A549 treated with GW870086 at 1 μM for 4 hours (cell line): ENCODE measurements at places on chromosomes 5 and 9. TPM values are rescaled to one million over a fixed set of nuclear protein-coding genes. Genes with fewer than 3 reads are reported as not detected.

The PCDHA9 gene
- 0.02 to 0.07 TPM in 2 of 5 replicates, not detected in the others for total RNA-seq

The FOXD1 gene
- total RNA-seq = 14.7 to 22.1 TPM (median 19.3 TPM) in 5 replicates

The DBH gene
- total RNA-seq = not detected in 5 replicates

The CD72 gene
- 0.06 to 0.31 TPM (median 0.14 TPM) in 4 of 5 replicates, not detected in the other for total RNA-seq

The SETD9 gene
- total RNA-seq = 4.5 to 8.2 TPM (median 6.0 TPM) in 5 replicates

The NR4A3 gene
- 1.5 to 3.2 TPM (median 2.1 TPM) in 5 replicates for total RNA-seq

The ZFP2 gene
- not detected in 5 replicates for total RNA-seq

The PCDHB2 gene
- 3.3 to 4.1 TPM (median 3.4 TPM) in 5 replicates for total RNA-seq

The C9orf40 gene
- 7.8 to 12.5 TPM (median 11.2 TPM) in 5 replicates for total RNA-seq

The ZNF354C gene
- total RNA-seq = 0.50 to 1.0 TPM (median 0.70 TPM) in 5 replicates

The SPATA31D4 gene
- not detected in 5 replicates for total RNA-seq

The ARHGAP26 gene
- 5.9 to 9.5 TPM (median 8.8 TPM) in 5 replicates for total RNA-seq

The CCDC69 gene
- 1.5 to 2.0 TPM (median 1.9 TPM) in 5 replicates for total RNA-seq

The CKS2 gene
- 362 to 446 TPM (median 374 TPM) in 5 replicates for total RNA-seq

The NME5 gene
- total RNA-seq = not detected in 5 replicates

The WNK2 gene
- total RNA-seq = 4.1 to 9.0 TPM (median 6.2 TPM) in 5 replicates

The PCDHA10 gene
- 0.03 to 0.05 TPM (median 0.04 TPM) in 4 of 5 replicates, not detected in the other for total RNA-seq

The PFN3 gene
- not detected in 5 replicates for total RNA-seq

The RAB3C gene
- 0.23 TPM in 1 of 5 replicates, not detected in the others for total RNA-seq

The PCDHB8 gene
- 0.24 to 0.39 TPM (median 0.32 TPM) in 5 replicates for total RNA-seq

The FAM78A gene
- total RNA-seq = 0.19 to 0.35 TPM (median 0.26 TPM) in 5 replicates
